AG04450 (cell line): ENCODE measurements at places on chromosomes 6 and 20.

DNA sequence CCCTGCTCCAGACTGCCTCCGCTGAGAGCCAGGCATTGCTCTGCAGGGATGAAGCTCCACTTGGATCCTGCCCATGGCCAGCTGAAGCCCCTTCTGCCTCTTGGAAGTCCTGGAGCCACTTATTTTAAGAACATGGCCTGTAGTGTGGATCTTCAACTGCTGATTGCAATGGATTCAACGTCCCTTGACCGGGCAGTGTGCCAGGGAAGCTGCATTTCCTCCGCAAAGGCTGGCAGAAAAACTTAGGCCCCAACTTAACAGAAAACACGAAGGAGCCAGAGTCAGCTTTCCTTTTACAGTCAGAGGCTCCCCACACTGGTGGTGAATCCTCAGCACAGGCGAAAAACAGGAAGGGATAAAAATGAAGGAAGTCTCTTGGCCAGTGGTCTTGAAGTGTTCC, 26.3 kb upstream of the FOXQ1 start:
- no peak for DNase-seq

DNA sequence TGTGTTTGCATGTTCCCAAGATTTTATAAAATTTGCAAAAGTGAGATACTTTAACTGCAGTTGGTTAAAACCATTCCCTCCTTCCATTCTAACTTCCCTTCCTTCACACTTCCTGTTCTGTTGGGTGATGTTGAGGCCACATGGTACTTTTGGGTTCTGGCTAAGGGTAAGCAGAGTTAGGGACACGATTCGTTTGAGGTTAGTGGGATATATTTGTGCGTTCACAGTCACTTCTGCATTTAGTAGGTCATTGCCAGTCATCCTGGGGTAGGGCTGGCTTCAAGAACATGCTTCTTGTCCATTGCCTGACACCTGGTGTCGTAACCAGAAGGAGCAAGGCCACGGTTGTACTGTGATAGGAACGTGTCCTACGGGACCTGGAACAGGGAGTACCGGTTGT, 340.1 kb downstream of the ZFAND3 start:
- no peak for DNase-seq

DNA sequence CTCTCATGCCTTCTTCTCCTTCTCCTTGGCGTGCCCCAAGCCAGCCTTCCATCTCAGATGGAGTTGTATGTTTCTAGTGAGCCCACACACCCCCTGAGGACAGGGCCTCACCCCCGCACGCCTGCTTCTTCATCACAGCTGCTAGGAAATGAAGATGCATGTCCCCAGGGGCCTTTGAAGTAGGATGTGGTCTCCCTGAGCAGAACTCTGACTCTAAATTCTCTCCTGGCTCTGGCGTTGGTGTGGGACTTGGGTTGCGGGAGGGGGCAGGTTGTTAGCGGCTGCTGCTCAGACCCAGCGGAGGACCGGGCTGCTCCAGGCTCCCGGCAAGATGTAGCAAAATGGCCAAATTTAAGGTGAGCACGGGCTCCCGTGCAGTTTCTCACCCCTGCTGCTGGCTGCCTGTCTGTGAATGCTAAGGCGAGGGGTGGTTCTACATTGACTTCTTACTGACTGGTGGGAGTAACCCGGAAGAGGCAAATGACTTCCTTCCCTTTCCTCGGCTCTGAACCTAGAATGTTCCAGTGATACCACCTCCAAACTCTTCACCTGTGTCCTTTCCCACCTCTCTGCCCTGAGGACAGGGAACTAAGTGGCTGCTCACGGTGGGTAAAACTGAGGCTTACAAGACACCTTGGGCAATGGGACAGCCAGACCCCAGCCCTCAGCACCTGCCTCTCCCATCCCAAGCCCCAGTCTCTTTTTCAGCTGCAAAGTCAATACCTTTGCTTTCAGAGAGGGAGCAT, 8.8 kb downstream of the SYNJ2 start:
- no peak for DNase-seq

GRCh38 chr6:125519367-125519766, 217.6 kb upstream of the HDDC2 start:
- no peak for DNase-seq

- DNase-seq: no peak
Observed at GRCh38 chr6:25954756-25955155, 7.8 kb upstream of the TRIM38 start.

DNA sequence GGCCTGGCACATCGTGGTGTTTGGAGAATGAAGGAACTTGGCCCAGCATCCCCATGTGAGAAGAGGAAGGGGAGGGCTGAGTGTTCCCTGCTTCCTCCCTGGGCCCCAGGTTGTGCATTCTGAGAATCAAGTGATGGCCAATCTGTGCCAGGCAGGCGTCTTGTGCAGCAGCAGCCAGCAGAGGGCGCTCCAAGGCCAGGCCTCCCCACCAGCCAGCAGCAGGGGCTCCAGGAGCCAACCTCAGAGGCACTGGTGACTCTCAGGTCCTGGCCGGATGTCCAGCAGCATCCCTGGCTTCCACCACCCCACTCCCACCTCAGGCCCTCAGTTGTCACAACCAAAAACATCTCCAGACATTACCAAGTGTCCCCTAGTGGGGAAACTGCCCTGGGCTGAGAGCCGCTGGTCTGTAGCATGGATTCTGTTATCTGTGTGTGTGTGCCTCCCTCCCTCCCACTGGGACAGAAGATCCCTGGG, 192.0 kb downstream of the PREX1 start:
- no peak for DNase-seq

- no peak for DNase-seq
Observed at GRCh38 chr6:97195117-97195516, 87.9 kb downstream of the MMS22L start.

GRCh38 chr20:21289651-21290050, 13.5 kb upstream of the XRN2 start:
- no peak for DNase-seq

DNA sequence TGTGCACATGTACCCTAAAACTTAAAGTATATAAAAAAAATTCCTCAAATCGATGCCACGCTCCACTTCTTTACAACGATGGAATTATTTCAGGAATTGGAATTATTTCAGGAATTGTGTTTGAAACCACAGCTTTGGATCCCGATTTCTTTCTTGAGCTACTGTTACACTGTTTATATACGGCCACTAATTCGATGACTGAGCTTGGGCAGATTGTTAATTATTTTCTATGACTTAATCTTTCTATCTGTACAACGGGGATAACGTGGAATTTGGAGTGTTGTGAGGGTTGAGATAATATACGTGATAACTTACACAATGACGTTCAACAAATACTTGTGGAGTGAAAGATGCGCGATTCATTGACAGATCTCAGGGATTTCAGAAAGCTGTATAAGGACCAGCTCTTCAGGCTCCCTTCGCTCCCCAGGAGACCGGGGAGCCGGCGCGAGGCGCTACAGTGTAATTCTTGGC, 171.3 kb downstream of the SLC16A10 start:
- DNase-seq: no peak

DNA sequence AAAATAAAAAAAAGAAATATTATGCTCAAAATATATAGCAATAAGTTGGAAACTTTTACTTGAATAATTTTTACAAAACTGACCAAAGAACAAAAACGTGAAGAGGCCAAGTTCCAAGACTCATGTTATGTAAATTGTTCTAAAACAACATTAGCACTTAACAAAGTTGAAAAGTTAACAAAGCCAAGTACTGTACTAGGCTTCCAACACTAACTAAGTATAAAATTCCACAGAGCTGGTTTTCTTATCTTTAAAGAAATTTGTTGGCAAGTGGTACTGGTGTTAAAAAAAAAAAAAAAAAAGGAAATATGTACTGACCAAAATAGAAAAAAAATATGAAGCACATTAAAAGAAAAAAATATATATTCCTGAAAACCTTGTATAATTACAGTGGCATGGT, 127.8 kb downstream of the SLC16A10 start:
- DNase-seq: no peak

DNA sequence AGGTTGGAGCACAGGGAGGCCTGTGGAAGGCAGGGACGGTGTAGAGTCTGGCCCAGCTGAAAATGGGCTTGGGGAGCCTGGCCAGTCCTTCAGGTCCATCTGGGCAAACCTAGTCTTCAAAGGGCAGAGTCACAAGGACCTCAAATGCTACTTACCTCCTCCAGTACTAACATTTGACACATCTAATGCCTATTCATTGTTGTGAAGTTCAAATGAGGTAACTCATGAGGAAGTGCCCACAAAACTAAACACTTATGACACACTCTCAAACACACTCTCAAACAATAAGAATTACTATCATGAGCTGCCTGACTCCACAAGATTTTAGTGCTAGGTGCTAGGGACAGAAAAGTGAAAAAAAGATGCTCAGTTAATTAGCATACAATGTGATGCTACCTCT, 27.1 kb downstream of the DAAM2 start:
- no peak for DNase-seq

DNA sequence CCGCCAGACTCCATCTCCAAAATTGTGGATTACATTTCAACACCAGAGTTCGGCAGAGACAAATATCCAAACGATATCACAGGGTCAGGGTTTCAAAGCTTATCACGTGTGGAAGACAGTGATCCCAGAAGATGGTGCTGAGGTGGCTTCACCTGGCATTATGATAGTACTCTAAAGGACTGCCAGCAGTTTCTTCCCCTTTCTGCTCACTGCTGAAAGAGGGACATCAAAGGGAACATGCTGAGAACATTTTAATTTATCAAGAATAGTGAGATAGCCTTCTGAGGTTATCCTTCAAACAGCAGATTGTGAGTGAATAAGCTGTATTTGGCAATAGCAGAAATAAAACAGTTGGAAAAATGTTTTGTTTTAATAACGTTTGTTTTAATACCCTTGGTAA, 79.7 kb downstream of the FIG4 start:
- DNase-seq: no peak

- DNase-seq: no peak
Observed at GRCh38 chr6:122654012-122654411, 43.8 kb downstream of the PKIB start.

DNA sequence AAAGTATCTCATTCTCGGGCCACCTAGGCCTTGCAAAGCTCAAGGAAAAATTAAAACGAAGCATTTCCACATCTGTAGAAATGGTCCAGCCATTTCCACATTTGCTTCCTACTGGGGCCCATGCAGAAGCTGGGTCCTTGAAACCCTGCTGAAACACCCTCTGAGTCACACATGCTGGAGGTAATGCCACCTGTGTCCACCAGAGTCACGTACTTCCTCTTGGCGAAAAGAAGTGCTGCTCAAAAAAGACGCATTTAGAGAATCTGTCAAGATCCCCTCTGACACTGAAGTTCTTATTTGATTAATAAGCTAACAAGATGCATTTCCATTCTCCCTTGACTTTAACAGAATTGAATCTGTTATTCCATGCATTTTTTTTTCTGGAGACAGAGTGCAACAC, 423.2 kb downstream of the PREX1 start:
- DNase-seq: no peak

- no peak for DNase-seq
Observed at GRCh38 chr20:49316704-49317103, 38.8 kb upstream of the ZNFX1 start.

- DNase-seq: no peak
Observed at GRCh38 chr6:130610303-130610702, 216.9 kb upstream of the SMLR1 start.

GRCh38 chr6:2944405-2945152, 26.8 kb downstream of the SERPINB6 start:
- DNase-seq: no peak

GRCh38 chr6:13431861-13432465, 55.4 kb downstream of the GFOD1 start:
- DNase-seq: no peak

GRCh38 chr6:68126089-68126749, 508.9 kb upstream of the ADGRB3 start:
- no peak for DNase-seq

DNA sequence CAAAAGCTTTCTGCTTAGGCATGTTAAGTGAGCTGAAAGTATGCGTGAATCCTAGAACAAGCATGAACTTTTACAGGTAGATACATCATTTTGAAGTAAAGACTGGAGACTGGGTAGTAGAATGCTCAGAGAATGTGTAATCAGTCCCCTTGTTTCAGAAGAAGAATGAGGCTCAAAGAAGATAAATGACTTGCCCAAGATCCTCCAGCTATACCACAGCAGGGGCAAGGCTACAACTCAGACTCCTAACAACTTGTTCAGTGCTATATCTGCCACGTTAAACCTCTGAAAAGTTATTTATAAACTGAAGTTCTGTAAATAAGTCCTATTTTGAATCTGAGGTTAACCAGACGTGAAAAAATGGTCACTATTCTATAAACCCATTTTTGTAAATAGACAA, 2.9 kb downstream of the RIPOR2 start:
- DNase-seq: no peak

- no peak for DNase-seq
Observed at GRCh38 chr6:47669684-47670513, 28.5 kb upstream of the ADGRF4 start.

- DNase-seq: no peak
Observed at GRCh38 chr6:71204741-71205140, 83.9 kb upstream of the OGFRL1 start.

- no peak for DNase-seq
Observed at GRCh38 chr20:6784210-6784631, 16.7 kb downstream of the BMP2 start.

GRCh38 chr6:127716465-127716864, 139.5 kb downstream of the C6orf58 start:
- no peak for DNase-seq

GRCh38 chr6:26184367-26184891, 97.2 kb downstream of the HFE start:
- DNase-seq: no peak

GRCh38 chr6:144647406-144647964, 362.4 kb downstream of the UTRN start:
- no peak for DNase-seq

GRCh38 chr6:90025523-90026061, 131.3 kb downstream of the GJA10 start:
- DNase-seq: peak; percentile 84

DNA sequence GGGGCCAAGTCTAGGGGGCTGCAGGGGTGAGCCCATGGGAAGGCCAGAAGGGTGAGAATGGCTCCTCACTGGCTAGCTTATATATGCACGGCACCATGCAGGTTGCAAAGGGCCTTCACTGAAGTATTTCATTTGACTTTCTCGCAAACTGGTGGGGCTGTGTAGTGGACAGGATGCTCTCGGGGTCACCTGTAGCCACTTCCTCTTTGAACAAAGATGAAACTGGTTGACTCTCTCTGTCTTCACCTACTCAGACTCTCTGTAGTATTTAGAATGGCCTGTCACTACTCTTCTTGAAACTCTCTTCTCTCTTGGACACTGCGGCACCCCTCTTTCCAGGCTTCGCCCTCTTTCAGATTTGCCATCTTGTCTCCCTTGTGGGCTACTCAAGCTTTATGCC, 560.5 kb downstream of the PKHD1 start:
- DNase-seq: no peak

- no peak for DNase-seq
Observed at GRCh38 chr20:1856424-1856823, 38.8 kb upstream of the SIRPA start.

DNA sequence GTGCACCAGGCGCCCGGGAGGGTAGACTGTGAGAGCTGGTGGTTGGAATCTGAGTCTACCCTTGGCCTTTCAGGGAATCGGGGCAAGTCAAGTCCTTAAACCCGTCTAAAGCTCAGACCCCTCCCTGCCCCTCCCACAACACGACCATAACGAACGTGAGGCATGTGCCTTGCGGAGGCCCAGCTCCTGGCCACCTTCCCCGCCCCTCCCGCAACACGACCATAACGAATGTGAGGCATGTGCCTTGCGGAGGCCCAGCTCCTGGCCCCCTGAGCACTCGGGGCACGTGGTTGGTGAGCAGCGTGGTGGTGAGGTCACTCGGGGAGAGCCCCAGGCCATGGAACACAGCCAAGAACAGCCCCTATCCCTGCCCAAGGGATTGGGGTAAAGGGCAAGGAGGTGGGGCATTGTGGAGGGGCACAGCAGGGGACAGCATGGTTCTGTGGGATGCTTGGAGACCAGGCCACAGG, 132.2 kb downstream of the TAF4 start:
- no peak for DNase-seq
